Stimulated activated CD8-positive, alpha-beta memory T cell treated with anti-CD3 and anti-CD28 coated beads, Interleukin-7, amount 100 ng/mL, for 24 hours (primary cell): ENCODE measurements at places on chromosomes 5 and 9.

DNA sequence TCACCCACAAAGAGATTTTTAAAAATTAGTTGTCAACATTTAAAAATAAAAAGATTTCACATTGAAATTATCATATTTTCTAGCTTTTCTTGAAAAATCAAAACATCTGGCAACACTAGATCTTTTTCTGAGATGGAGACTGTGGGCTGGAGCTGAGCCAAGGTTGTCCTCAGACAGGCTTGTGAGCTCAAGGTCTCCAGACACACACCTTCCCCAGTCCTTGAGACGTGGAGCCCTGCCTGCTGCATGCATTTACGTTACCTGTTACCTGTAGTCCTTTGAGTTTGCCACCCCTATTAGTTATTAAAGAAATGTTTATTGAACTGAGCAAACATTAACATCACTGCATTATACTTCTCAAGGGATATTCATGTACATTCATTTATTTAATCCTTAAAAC is 87.5 kb upstream of the TLE1 start:
- DNase-seq: no peak

DNA sequence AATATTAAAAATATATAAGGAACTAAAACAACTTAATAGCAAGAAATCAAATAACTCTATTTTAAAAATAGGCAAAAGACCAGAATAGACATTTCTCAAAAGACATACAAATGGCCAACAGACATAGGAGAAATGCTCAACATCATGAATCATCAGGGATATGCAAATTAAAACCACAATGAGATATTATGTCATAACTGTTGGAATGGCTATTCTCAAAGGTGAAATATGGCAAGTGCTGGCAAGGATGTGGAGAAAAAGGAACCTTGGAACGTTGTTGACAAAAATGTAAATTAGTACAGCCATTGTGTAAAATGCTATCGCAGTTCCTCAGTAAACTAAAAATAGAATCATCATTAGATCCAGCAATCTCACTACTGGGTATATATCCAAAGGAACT is 468.5 kb downstream of the NFIB start:
- no peak for DNase-seq

DNA sequence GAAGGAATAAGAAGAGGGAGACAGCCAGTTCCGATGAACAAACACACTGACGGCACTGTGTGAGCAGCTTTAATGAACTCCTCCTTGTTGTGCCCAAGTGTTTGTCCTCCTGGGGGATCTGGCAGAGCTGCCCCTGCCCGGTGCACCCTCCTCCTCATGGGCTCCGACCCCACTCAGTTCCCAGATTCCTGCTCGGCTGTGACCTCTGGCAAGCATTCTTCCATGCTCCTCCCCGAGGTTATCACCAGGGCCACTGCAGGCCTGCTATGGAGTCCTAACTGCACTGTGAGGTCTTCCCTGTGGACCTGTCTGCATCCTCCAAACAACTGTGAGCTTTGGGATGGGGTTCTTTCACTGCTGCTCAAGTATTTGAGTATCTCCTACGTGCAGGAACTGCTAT is 142.2 kb downstream of the DCP2 start:
- no peak for DNase-seq

DNA sequence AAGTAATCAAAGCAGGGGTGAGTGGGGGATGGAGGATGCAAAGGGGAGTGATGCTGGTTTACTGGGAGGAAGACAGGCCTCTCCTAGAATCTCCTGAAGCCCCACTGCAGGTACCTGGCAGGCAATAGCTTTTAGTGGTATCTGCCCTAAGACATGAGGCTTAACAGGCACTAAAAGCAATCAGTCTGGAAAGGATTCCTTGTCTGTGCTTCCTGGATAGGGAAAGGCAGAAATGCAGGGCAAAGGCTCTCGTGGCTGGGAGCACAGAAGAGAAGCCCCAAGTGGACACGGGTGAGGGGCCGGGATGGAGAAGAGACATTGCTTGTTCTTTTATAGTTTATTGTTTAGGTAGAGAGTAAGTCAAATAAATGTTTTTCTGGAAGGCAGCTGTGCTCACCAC is 40.1 kb downstream of the CCNJL start:
- no peak for DNase-seq

DNA sequence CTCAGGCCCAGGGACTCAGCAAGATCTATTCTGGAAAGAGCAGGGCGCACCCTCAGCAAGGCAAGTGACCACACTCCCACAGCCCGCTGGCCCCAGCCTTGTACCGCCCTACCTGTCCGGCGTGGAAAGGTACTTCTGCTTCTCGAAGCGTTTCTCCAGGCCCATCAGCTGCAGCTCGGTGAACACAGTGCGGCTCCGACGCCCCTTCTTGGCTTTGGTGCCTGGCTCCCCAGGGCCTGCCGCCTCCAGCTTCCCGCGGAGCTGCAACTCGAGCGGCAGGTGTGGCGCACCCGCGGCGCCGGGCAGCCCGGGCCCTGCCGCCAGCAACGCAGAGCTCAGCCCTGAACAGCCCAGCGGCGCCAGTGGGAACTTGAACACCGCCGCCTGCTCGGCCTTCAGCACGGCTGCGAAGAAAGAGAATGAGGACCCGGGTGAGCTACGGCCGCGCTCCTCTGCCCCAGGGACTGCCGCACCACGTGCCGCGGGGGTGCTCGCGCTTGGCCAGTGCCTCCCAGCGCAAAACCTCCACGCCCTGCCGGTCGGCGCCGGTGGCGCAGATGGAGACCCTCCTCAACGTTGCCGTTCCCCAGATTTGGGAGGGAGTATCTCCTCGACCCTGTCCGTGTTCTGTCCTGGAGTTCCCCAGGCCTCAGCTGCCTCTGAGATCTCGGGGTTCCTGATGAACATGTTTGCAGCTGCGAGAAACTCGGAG is 2.2 kb downstream of the BARX1 start:
- no peak for DNase-seq

DNA sequence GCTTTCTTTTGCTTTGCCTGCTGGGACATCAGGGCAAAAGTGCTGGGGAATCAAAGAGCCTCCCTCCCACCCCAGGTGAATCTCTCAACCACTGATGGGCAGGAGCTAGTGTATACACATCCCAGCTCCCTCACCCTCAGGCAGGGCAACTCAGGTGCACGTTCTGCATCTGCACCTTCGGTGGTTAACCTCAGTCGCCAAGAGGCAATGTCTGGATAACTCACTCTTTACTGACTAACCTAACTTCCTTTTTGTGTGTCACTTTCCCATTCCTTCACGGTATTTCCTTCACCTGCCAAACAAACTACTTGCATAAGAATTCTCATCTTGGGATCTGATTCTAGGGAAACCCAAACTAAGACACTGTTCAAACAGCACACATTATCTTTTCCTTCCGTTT is 26.3 kb downstream of the CNTFR start:
- DNase-seq: no peak

- no peak for DNase-seq
Measured at GRCh38 chr5:14185326-14186058, 42.4 kb downstream of the TRIO start.
